ENCODE measurements at places on chromosomes 13 and 19.
A peak's percentile ranks its signal among the peaks of the same experiment; 100 is the strongest.

GRCh38 chr13:31538067-31539042 is 201.0 kb upstream of the RXFP2 start:
- DNase-seq = peak; percentile 67

DNA sequence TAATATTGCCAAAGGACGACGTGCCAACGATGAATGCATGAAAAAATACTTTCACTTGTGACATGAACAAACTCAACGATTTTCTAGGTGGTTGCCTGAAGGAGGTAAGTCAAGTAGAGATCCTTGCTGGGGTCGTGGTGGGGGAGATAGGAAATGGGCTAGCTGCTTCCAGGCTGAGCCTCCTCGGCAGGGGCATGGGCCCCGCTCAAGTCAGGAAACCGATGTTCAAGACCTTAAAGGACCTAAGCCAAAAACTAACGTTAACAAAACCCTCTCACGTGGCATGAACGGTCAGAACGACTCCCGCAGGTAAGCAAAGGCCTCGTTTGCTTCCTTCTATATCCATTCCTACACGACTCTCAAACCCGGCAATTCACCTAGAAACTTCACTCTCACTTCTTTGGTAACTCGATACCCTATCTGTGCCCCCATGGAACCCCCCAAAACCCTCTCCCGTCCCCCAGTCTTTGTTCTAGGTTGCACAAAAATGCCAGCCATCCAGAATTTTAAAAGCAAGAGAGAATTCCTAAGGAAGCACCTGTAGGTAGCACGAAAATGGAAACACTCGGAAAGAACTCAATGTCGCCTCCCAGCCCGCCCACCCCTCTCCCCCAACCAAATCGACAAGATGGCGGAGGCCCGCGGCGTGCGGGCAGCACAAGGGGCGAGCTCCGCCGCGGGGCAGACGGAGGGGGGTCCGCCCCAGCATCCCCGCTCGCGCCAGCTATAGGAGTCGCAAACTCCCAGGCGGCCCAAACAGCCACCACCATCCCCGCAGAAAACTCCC is 13.6 kb downstream of the ACP4 start:
- no peak for DNase-seq

- no peak for DNase-seq
Observed at GRCh38 chr13:99575376-99576120, 74.3 kb downstream of the TM9SF2 start.

DNA sequence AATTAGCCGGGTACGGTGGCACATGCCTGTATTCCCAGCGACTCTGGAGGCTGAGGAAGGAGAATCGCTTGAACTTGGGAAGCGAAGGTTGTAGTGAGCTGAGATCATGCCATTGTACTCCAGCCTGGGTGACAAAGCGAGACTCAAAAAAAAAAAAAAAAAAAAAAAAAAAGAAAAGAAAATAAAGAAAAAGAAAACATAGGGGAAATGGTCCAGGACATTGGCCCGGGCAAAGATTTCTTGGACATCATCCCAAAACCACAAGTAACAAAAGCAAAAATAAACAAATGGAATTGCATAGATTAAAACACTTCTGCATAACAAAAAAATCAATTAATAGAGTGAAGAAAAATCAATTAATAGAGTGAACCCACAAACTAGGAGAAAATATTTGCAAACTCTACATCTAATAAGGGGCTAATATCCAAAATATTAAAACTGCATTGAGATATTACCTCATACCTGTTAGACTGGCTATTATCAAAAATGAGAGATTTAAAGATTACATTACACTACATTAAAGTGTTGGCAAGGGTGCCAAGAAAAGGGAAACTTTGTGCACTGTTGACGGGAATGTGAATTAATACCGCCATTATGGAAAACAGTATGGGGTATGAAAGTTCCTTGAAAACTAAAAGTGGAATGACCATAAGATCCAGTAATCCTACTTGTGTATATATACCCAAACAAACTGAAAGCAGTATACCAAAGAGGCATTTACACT is 18.5 kb upstream of the ABCC4 start:
- no peak for DNase-seq

- no peak for DNase-seq
Observed at GRCh38 chr19:24073807-24074206, 13.2 kb upstream of the ZNF254 start.
